ENCODE measurements at places on chromosomes 11 and 22.
A peak's percentile ranks its signal among the peaks of the same experiment; 100 is the strongest.

DNA sequence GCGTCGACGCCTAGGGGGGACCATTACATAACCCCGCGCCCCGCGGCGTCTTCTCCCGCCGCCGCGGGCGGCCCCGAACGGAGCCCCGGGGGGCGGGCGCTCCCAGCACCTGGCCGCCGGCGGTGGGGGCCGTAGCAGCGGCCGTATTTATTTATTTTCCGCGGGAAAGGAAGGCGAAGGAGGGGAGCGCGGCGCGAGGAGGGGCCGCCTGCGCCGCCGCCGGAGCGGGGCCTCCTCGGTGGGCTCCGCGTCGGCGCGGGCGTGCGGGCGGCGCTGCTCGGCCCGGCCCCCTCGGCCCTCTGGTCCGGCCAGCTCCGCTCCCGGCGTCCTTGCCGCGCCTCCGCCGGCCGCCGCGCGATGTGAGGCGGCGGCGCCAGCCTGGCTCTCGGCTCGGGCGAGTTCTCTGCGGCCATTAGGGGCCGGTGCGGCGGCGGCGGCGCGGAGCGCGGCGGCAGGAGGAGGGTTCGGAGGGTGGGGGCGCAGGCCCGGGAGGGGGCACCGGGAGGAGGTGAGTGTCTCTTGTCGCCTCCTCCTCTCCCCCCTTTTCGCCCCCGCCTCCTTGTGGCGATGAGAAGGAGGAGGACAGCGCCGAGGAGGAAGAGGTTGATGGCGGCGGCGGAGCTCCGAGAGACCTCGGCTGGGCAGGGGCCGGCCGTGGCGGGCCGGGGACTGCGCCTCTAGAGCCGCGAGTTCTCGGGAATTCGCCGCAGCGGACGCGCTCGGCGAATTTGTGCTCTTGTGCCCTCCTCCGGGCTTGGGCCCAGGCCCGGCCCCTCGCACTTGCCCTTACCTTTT is at the start of gene EP300:
EP300 (plus strand) TSS at position 570 of the 795 bp plus-strand sequence. CDS start 413 bp downstream, outside the sequence.
- peak; percentile 63 for DNase-seq

DNA sequence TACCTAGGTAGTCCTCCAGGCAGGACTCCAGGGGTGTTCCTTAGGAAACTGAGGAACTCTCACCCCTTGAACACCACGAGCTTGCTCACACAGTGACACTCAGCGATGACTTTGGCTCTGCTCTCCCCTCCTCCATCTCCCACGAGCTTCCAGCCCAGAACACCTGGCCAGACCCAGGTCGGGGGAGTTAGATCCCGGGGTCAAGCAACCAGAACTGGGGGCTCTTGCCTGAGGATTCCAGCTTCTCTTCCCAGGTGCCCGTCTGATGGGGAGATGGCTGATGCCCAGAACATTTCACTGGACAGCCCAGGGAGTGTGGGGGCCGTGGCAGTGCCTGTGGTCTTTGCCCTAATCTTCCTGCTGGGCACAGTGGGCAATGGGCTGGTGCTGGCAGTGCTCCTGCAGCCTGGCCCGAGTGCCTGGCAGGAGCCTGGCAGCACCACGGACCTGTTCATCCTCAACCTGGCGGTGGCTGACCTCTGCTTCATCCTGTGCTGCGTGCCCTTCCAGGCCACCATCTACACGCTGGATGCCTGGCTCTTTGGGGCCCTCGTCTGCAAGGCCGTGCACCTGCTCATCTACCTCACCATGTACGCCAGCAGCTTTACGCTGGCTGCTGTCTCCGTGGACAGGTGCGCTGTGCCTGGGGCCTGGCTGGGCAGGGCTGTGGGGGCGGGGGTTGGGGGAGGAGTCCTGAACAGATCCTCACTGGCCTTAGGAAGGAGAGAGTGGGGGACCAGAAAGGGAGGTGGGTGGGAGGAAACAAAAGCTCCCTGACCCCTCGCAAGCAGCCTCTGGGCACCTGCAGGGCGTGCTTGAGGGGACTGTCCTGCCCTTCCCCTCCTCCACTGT is at the start of gene GALR3:
GALR3 (plus strand) TSS at position 249 of the 852 bp plus-strand sequence; CDS start at position 274, 25 bp downstream.
- DNase-seq: no peak

DNA sequence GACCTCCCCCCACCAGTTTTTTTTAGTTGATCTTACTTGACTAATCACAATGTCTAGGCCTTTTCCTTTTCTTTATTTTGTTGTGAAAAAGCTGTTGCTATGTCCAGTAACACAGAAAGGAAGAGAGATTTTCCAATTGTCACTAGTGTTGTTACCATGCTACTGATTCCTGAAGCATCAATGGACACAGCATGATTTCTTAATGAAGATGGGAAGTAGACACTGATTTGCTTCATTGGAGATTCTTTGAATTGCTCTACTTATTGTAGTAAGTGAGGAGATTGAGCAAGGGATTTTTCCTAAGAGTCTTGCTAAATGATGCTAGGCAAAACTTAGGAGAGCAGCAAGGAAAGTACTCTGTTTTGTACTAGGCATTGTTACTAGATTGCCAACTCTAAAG is 4.6 kb downstream of the AASDHPPT start:
- DNase-seq: no peak

GRCh38 chr11:68589547-68590216 is 94.7 kb upstream of the GAL start:
- no peak for DNase-seq

GRCh38 chr11:116234989-116235568 is 537.7 kb downstream of the BUD13 start:
- no peak for DNase-seq

DNA sequence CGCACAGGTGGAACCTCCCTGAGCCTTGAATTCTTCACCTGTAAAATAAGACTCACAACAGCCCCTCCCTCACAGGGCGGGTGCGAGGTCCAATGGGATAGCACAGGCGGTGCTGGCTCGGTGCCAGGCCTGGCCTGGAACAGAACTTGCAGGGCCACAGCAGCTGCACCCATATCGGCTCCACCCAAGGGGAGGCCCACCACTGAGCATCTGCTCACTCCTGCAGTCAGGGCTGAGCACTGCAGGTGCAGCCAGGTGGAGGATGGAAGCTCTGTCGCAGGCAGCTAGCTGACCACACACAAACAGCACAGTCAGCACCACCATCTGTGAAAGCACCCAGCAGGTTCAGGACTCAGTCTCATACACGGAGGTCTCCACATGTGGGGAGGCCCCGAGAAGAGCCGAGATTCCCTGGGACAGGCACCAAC is 19.6 kb downstream of the VPS37C start:
- no peak for DNase-seq

GRCh38 chr11:32894149-32894827 is 1.7 kb downstream of the QSER1 start:
- no peak for DNase-seq

DNA sequence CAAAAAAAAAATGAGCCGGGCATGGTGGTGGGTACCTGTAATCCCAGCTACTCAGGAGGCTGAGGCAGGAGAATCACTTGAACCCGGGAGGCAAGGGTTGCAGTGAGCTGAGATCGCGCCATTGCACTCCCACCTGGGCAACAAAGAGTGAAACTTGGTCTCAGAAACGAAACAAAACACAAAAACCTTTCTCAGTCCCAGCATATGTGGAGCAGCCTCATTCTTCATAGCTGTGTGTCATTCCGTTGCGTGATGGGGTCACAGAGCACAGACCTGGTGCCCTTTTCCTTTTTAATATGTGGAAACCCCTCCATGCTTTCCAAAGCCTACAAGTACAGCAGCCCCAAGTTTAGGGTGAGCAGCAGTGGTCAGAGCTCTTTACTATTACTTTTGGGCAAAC is 13.7 kb downstream of the PEX26 start:
- DNase-seq: no peak

DNA sequence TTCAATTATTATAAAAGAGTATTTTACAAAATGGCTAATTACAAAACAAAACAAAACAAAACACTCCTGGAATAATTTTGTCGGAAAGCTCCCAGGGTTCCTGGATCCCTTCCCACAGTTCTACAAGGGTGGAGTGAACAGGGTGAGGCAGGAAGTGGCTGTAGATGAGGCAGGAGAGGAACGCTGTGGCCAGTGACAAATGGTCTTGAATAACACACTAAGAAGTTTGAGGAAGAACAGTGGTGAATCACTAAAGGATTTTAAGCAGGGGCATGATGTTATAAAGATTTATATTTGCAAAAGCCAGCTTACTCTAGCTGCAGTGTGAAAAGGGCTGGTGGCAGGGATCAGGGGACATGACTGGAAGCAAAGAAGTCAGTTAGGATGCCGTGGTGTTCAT is 33.8 kb upstream of the APOA1 start:
- DNase-seq: no peak

DNA sequence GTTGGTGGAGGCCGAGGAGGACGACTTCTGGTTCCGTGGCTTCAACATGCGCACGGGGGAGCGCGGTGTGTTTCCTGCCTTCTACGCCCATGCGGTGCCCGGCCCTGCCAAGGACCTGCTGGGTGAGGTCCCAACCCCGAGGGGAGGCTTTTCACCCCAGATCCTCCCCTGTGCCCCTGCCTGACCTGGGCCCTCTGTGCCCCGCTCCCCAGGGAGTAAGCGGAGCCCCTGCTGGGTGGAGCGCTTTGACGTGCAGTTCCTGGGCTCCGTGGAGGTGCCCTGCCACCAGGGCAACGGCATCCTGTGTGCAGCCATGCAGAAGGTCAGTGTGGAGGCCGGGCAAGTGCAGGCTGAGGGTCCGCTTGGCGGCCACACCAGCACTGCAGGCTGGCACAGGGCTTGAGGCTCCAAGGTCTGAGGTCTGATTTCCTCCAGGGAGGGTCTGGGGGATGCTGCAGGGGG is 5.1 kb downstream of the MAPK8IP2 start:
- DNase-seq: no peak

- no peak for DNase-seq
These were observed 75.9 kb upstream of the GAB2 start for GRCh38 chr11:78493413-78493975.

DNA sequence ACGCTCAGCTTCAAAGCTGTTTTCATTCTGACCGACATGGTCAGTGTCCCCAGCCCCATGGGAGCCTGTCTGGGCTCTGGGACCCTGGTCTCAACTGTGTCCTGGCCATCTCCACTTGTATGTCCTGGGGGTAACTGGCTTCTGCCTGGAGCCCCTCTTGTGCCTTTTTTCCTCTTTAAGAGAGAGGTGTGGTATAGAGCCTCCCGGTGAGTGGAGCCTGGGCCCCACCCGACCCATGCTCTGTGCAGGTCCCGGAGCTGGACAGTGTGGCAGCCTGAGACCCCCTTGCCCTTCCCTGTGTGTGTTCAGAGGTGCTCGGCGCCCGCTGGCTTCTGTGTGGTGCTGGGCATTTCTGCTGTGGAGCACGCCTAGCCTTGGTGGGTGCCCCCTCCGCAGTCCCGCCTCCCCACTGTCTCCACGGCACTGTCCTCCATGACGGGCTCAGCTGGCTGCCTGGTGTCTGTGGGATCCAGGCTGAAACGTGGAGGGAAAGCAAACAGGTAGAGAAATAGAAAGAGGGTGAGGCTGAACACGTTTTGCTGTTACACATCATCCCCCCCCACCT is 74.9 kb downstream of the PARVB start:
- DNase-seq: no peak

GRCh38 chr11:29200791-29201562 is 815.9 kb downstream of the KCNA4 start:
- DNase-seq: no peak

DNA sequence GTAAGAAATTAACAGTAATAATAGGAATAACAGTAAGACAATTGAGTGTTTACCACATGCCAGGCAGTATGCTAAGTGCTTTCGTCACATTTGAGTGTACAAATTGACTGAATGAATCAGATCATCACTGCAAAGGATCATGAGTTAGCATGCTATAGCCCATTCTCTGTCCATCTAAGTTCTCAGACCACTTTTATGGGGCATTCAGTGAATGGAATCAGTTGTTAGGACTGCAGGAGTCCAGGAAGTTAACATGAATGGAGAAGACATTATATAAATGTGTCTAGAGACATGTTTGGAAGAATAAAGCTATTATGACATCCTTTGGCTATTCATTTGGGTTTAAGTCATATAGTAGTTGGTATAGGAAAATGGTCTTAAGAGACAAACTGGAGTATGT is 59.9 kb downstream of the NCAM1 start:
- no peak for DNase-seq

GRCh38 chr11:76321340-76321739 is 59.6 kb downstream of the THAP12 start:
- no peak for DNase-seq

GRCh38 chr11:68798221-68798813 is 43.4 kb downstream of the CPT1A start:
- no peak for DNase-seq

DNA sequence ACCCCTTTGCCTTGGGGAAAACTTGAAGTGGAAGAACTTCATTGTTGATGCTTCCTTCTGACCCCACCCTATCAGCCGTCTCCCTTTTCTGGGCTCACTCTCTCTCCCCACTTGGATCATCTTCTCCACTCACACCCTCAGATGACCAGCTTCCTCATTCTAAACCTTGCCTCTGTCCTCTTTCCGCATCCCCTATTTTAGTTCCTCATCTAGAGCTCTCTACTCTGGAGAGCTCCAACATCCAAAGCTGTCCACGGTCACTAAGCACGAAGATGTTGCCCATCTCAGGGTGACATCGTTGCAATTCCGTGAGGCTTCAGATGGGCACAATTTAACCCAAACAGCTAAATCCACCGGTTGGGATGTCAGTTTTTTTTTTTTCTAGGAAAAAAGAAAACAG is 31.6 kb upstream of the ME3 start:
- no peak for DNase-seq

GRCh38 chr22:46148816-46149511 is 1.4 kb upstream of the PPARA start:
- DNase-seq: no peak

DNA sequence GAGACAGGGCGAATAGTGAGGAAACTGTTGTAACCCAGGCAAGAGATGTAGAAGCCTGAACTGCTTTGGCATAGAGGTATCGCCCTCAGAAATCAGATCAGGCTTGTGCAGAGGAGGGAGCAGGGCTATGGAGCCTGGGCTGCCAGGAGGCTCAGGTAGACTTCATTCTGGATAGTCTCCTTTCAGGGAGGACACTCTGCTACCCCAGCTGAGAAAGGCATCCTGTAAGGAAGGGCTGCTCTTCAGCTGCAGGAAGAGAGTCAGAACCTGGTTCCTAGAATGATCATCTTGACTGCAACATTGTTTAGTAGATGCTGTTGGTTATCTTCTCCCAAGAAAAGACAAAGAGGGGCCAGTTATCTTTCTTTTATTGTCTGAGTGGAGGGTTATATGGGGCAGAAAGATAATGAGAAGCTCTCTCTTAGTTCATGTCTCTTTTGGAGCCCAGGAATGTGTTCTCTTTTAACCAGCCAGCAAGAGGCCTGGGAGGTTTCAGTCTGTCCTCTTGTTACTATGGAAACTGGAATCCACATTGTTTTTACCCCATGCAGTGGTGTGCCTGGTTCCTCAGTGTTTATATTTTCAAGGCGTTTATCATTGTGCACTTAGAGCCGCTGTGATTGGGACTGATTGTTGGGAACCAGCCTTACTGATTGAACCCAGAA is 95.7 kb downstream of the STIM1 start:
- no peak for DNase-seq

- DNase-seq: no peak
These were observed 9.5 kb upstream of the DGKZ start for GRCh38 chr11:46337626-46338345.
